ENCODE measurements at places on chromosomes 2 and 18.

GRCh38 chr2:96245609-96246390 is 20.0 kb downstream of the TMEM127 start:
- no peak for DNase-seq

GRCh38 chr2:170501421-170502043 is 213.6 kb upstream of the SP5 start:
- DNase-seq: no peak

DNA sequence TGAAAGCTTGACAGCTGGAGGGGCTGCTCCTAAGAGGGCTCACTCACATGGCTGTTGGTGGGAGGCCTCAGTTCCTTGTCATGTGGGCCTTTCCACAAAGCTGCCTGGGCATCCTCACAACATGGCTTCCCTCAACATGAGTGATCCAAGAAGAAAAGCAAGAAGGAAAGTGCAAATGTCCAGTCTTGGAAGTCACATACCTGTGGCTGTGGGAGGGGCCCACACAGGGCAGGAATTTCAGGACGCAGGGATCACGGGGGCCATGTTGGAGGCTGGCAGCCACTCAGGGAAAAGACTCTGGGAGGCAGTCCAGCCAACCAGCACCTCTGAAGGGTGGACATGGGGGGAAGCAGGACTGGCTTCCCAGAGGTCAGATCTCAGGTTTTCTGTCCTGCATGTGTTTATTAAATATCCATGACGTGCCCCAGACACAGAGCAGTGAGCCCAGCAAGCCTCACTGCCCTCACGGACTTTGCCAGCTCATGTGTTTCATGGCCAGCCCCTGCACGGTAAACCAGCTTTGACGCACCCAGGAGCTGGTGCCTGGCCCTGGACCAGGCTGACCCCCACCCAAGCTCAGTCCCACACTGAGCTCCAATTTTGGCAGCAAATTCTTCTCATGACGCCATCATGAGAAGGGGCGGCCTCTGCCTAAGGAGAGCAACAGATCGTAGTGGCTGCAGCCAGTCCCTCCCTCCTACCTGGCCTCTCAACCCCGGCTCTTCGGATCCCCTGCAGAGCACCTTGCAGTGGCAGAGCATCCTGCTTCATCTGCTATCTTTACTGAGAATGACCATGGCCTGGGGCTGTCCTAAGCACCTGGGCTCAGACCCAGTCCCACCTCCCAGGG is 34.7 kb upstream of the GPR17 start:
- DNase-seq: no peak

DNA sequence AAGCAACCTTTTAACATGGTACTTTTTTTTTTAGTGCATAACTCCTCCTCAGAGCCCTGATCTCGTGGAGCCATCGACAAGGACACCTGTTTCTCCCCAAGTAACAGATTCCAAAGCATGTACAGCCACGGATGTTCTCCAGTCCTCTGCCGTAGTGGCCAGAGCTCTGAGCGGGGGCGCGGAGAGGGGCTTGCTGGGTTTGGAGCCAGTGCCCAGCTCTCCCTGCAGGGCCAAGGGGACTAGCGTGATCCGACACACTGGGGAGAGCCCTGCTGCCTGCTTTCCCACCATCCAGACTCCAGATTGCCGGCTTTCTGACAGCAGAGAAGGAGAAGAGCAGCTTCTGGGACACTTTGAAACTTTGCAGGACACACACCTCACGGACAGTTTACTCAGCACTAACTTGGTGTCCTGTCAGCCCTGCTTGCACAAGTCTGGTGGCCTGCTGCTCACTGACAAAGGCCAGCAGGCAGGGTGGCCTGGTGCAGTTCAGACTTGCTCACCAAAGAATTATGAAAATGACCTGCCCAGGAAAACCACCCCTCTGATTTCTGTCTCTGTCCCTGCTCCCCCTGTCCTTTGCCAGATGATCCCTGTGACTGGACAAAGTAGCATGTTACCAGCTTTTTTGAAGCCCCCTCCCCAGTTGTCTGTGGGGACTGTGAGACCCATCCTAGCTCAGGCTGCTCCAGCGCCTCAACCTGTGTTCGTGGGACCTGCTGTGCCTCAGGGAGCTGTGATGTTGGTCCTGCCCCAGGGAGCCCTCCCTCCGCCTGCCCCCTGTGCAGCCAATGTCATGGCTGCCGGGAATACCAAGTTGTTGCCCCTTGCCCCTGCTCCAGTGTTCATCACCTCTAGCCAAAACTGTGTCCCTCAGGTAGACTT is 4.5 kb downstream of the KLF11 start:
- no peak for DNase-seq

- DNase-seq: no peak
Measured at GRCh38 chr2:140348826-140349225, 1568.6 kb upstream of the NXPH2 start.

- DNase-seq: no peak
Measured at GRCh38 chr18:69945220-69946114, 2.2 kb downstream of the CD226 start.

- DNase-seq: peak; percentile 41
Measured at GRCh38 chr2:241859436-241860183, 916 bp upstream of the PDCD1 start.

- DNase-seq: no peak
Measured at GRCh38 chr2:221612800-221613199, 40.7 kb upstream of the EPHA4 start.

Measured in activated CD8-positive, alpha-beta memory T cell treated with anti-CD3 and anti-CD28 coated beads for 1 hour (primary cell).